Epithelial cell of prostate (primary cell): ENCODE measurements at places on chromosomes 2 and 18.

- no peak for DNase-seq
These were observed 48.5 kb upstream of the HNRNPA3 start for GRCh38 chr2:177164131-177164530.

DNA sequence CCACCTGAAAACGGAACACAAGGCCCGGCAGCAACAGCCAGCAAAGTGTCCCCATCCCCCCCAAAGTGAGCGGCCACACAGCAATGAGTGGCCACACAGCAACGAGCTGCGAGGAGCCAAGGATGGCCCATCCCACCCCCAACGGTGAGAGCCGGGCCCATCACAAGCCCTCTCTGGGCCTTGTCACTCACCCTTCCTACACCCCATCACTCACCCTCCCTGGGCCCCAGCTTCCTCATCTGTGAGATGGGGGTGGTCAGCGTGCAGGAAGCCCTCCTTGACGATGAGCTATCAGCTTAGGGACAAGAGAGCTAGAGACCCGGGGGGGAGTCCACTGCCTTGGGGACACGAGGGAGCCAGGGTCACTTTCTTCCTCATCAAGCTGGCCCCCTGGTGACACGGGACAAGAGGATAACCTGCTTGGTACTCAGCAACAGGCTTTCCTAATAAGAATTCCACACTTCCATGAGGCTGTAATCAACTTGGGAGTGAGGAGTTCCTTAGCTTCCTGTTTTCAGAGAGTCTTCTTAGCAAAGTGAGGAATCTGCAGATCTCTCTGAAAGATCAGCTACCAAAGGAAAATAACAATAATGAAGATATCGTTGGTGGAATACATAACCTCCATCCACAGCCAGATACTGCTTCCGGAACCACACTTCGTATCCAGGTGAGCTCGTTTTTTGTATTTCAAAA, 92.8 kb downstream of the HDAC4 start:
- no peak for DNase-seq

DNA sequence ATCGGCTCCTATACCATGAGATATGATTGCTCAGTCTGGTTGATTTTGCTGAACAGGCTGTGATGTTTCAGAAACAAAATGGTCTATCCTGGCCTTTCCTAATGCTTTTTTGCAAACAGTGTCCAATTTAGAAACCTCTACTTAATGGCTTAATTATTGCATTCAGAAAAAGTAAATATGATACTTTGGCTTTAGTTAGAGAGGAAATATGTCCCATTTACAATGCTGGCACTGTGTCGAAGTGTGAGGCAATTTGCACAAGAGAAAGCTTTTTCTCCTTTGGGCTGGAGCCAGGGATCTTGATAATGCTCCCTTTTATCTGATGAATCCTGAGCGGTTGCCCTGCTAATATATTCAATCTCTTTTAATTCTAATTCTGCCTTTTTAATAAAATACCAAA, 418.9 kb downstream of the EPHA4 start:
- DNase-seq, result no peak

- peak; percentile 14 for DNase-seq
These were observed 62.6 kb upstream of the ZNF397 start for GRCh38 chr18:35178260-35178659.

DNA sequence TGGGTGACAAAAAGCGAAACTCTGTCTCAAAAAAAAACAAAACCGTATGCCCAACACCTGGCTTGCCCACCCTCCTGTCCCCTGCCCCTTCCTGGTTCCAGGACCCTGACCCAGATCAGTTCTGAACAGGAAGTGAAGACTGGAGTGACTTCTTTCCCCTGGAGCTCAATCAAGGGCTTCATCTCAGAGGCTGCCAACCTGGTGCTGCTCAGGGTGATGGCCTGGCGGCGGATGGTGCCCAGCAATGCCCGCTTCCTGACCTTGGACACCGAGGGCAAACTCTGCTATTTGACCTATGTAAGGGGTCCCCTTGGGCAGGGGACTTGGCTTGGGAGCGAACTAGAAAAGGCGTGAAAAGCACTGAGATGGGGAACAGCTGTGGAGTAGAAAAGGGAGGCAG, 5.9 kb downstream of the CATIP start:
- DNase-seq, result no peak

DNA sequence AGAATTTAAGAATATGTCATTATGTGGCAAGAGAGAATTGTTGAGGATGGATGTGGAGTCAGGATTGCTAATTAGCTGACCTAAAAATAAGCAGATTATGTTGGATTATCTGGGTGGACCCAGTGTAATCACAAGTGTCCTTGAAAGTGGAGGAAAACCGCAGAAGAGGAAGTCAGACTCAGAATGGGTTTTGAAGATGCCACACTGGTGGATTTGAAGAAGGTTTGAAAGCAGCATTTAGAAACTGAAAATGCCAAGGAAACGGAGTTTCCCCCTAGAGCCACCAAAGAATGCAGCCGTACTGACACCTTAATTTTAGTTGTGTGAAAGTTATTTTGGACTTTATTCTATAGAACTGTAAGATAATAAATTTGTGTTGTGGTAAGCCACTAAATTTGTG, 41.6 kb upstream of the DPP10 start:
- no peak for DNase-seq
